Activated T-cell treated with anti-CD3 and anti-CD28 coated beads for 1 hour (primary cell): ENCODE measurements at places on chromosomes 1 and 21.
A peak's percentile ranks its signal among the peaks of the same experiment; 100 is the strongest.

DNA sequence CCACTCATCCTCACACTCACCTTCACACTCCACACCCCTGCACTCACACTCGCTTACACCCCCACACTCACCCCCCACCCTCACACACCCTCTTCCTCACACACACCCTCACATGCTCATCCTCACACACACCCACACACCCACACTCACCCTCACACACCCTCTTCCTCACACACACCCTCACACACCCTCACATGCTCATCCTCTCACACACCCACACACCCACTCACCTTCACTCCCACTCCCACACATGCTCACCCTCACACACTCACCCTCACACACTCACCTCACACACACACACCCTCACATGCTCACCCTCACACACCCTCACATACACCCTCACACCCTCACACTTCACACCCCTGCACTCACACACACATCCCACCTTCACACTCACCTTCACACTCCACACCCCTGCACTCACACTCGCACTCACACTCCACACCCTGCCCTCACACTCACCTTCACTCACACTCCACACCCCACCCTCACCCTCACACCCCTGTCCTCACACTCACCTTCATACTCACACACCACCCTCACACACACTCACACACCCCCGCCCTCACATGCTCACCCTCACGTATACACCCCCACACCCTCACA, 42.6 kb upstream of the EDN2 start:
- no peak for DNase-seq

- DNase-seq = no peak
These were observed 858.0 kb downstream of the USP25 start for GRCh38 chr21:16587681-16588375.

GRCh38 chr1:60290393-60290792, 216.8 kb upstream of the C1orf87 start:
- no peak for DNase-seq

- DNase-seq = no peak
These were observed 757.1 kb downstream of the KCNT2 start for GRCh38 chr1:195851016-195851601.

DNA sequence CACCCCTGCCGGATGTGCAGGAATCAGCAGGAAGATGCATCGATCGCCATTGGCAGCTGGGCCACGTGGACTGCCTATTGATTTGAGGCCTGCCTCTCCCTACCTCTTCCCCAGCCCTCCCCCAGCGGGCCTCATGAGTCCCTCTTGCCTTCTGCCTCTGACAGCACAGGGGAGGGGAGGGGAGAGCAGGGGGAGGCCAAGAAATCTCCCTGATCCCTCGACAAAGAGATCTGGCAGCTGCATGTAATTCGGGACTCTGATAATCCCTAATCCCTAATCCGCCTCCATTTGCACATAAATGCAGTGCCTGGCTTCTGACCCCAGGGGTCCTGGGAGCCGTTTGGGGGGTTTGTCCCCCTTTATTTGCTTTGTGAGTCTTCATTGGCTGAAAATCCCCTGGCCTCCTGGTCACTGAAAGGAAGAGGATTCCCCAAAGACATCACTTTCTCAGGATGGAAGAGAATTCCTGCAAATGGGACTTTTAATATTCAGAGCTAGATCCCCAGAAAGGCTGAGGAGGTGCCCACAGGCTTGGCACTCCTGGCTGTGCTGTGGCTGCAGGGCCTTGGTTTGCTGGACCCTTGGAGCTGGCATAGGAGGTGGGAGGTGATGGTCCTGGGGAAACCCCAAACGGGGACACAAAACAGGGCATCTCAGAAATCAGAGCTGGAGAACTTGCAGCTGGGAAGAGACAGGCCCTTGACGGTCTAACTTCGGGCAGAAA, 239.4 kb upstream of the POU3F1 start:
- no peak for DNase-seq

DNA sequence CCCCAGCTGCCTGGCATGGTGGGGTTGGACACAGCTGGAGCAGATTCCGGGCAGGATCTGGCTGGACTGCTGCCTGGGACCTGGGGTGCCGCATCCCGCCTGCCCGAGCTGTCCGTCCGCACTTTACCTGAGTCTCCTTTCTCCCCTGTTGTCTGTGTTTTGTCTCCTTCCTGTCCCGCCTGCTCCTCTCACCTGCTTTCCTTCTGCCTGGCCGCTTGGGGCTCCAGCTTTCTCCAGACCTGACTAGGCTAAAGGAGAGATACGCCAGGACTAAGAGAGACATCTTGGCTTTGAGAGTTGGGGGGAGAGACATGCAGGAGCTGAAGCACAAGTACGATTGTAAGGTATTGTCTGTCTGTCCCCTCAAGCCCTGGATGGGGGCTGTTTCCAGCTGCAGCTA, 73.3 kb downstream of the ARHGEF10L start:
- DNase-seq = no peak

GRCh38 chr1:74467786-74468377, 44.5 kb downstream of the LRRC53 start:
- no peak for DNase-seq

DNA sequence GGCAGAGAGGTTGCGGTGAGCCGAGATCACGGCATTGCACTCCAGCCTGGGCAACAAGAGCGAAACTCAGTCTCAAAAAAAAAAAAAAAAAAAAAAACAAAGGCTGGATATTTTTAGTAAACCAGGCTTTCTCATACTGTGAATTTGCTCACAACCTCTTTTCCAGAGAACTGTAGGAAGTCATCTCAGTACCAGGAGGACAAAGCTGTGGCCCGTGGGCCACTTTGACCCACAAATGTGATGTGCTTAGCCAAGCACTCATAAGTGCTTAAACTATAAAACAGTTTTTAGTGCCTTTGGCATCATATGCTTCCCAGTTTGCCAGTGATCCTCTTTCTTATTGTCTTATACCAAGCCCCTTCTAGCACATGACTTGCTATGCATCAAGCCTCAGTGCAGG, 46.5 kb downstream of the RNF11 start:
- DNase-seq = no peak

DNA sequence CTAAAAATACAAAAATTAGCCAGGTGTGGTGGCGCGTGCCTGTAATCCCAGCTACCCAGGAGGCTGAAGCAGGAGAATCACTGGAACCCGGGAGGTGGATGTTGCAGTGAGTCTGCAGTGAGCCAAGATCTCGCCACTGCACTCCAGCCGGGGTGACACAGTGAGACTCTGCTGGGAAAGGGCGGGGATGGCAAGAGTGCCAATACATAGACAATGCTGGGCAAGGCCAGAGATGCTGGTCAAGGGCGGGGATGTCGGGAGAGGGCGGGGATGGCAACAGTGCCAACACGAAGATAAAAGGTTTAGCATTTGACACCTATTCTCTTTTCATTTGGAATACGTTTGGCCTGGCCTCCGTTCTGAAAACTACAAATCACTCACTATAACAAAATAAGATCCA, 11.0 kb downstream of the SSU72 start:
- DNase-seq = no peak

DNA sequence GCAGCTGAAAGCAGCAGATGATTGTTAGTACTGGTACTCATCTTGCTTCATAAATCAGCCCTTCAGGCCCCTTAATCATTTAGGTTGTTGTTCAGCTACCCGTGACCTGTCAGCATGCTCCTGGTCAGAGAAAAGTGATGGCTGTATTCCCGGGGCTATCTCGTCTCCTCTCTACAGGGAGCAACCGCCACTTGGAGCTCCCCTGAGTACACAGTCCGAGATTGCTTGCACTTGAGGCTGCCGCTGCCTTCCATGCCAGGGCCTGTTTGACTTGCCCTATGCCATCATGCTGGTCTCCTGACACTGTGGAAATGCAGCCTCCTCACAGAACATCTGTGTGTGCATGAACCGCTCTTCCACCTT, 97.5 kb downstream of the SPATA46 start:
- DNase-seq = no peak

- DNase-seq = no peak
These were observed 20.6 kb downstream of the IFI16 start for GRCh38 chr1:159030311-159030710.

DNA sequence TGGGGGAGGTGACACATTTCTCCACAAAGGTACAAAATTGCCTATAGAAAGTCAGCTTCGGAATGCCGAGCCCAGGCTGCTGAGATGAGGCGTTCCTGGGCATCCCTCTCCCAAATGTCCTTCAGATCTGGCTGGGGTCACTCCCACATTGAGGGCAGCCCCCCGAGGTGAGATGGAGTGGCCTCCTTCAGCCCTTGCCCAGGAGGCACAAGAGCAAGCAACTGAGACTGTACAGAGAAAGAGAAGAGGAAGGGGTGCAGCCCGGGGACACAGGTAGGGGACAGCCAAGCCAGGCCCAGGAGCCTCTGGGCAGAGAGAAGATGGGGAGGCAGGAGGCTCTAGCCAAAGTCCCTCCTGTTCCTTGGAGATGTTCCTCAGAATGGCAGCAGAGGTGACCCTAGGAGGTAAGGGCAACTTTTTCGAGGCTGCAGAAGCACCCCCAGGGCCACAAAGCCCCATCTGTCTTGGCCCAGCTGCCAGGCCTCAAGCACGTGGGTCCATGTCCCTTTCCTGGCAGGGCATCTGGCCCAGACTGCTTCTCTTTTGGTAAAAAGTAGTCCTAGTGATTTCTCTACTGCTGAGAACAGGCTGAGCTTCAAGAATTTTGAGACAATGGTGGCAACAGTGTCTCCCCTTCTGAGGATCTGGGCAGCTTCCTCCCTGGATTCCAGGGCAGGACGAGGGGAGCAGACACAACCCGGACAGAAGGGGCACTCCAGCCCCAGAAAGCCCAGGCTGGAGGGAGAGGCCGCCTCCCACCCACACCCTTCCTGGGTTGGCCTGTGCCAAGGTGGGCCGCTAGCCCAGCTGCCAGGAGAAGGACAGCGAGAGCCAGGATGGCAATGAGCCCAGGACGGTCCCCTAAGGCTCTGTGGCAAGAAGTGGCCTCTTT, 68.0 kb downstream of the LRRN2 start:
- DNase-seq = no peak

DNA sequence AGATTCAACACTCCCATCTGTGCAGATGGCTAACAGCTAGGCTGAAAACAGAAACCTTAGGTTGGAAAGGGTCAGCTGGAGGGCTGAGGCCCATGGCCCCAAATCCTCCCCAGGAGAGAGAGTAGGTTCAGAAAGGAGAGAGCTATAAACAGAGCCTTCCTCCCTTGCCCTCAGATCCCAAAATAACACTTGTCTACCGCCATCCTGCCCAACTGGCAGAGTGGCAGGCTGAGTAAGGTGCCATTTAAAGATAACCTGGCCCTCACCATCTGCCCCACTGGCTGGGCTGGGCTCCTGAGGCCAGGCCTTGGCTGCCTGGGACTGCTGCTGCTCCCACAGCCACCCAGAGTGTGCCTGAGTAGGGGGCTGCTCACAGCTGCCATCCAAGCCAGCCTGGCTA, 4.3 kb upstream of the SHISA4 start:
- no peak for DNase-seq

DNA sequence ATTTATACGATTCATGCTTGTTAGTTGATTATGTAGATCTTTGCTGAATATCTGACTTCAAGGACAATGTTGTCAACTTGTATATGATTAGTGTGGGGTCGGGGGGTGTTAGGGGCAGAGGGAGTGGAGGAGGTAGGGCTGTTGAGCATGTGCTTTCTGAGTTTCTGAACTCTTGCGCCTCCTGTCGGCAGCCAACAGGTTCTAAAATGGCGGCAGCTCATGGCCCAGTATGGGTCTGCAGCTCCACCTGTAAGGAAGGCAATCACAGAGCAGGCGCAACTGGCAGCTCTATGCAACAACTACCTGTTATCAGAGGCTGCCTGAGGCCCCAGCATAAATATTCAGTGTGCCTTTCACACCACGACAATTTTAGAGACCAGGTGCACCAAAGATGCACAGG, 205.8 kb upstream of the PLXNA2 start:
- no peak for DNase-seq

DNA sequence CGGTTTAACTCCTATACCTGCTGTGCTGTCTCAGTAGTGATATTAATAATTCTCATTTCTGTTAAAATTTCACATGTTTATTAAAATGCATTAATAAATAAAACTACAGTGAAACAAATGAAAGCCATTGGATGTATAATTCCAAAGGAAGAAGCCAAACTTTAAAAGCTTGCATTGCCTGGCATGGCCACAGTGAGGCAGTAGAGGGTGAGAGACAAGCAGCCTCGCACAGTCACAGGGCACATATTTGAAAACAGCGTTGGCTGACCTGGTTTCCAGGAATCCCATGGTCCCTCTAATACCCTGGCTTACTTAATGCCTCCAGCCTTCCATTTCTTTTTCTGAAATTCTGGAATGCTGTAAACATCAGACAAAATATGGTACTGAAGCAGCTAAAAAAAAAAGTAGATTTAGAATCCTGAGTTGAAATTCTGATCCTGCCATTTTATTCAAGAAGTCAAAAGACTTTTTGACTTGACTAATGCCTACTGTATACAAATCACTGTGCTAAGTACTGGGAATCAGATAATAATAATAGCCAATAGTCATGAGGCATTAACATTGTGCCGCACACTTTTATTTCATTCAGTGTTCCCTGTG, 6.7 kb upstream of the RNASEL start:
- DNase-seq = peak; percentile 54

DNA sequence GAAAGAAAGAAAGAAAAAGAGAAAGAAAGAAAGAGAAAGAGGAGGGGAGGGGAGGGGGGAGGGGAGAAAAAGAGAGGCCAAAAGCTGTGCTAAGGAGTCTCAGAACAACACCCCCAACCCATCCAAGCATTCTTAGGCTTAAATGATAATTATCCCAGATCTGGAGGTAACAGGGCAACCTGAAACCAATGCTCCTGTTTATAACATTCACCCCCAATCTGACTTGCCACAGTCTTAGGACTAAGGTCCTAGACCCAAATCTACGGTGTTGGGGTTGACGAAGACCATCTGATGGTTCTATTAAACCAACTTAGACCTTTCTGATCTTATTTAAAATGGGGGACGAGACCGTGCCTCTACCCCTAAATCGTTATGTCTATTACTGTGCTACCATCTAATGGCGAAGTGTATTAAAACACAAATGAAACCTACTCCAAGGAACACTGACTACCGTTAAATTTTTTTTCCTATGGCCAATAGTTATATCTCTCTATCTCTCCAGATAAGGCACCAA, 119.3 kb upstream of the CDC42BPA start:
- DNase-seq = no peak
